Fibroblast of the aortic adventitia (primary cell): ENCODE measurements at places on chromosomes 11 and 22.
A peak's percentile ranks its signal among the peaks of the same experiment; 100 is the strongest.

DNA sequence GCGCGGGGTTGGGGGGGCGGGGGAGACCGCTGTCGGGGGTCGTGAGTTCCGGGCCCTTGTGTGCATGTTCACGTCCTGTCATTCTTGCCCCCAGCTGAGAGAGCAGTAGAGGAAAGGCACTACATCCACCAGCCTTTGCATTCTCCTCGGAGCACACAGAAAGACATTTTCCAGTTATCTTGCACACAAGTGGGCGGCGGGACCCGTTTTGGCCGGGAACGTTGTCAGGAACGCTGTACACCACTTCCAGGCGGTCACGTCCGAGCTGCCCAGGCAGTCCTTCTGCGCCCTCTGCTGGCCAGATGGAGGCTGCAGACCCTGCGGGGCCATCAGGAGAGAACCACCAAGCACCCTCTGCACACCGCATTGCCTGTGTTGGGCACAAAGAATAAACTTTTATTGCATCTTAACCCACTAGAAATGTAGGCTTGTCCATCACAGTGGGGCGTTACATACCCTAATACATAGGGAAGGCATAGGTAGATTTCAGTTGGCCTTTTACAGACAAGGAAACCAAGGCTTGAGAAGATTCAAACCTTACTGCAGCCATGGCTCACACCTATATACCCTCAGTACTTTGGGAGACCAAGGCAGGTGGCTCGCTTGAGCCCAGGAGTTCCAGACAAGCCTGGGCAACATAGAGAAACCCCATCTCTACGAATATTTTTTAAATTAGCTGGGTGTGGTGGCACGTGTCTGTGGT lies 2.8 kb upstream of the CDKN1C start:
- peak; percentile 91 for DNase-seq

DNA sequence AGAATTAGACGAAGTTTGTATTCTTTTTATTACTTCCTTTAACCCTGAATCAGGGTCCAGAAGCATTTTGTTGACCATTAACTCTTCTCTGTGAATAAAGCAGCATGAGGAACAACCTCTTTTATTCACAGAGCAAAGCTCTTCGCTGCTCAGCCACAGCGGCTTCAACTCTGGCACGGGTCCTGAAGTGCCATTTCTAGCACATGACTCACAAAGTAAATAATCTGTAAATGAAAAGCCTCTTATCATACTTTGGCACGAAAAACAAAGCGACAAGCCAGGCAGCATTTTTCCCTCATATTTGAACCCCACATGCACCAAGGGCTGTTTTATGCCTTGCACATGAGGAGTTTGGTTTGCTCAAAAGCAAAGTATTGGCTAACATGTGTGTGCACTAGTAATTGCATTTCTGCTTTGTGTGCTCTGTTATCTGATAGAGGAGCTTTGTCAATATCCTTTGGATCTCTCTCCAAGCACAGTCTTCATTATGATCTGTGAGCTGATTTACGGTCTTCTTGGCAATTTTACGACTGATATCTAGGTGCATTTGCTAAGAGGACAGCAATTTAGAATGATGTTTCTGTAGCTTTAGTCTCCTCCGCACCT lies 33.0 kb upstream of the APOBEC3A start:
- peak; percentile 98 for DNase-seq

DNA sequence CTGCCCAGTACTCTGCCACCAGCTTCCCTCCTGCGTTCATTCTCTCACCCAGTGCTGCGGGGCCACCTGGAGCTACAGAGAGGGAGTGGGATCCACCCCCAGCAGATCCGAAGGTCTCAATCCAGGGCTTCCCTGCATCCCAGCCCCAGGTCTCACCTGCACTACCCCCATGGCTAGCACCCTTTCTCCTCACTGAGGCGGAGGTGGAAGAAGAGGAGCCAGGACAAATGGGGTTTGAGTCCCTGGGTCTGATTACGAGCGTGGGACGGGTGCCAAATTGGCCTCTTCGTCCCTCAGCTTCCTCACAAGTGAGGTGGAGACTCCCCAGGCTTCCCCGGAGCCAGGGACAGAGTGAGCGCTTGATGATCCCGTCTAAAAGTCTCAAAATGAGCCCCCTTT lies 64.2 kb downstream of the NFAM1 start:
- no peak for DNase-seq

DNA sequence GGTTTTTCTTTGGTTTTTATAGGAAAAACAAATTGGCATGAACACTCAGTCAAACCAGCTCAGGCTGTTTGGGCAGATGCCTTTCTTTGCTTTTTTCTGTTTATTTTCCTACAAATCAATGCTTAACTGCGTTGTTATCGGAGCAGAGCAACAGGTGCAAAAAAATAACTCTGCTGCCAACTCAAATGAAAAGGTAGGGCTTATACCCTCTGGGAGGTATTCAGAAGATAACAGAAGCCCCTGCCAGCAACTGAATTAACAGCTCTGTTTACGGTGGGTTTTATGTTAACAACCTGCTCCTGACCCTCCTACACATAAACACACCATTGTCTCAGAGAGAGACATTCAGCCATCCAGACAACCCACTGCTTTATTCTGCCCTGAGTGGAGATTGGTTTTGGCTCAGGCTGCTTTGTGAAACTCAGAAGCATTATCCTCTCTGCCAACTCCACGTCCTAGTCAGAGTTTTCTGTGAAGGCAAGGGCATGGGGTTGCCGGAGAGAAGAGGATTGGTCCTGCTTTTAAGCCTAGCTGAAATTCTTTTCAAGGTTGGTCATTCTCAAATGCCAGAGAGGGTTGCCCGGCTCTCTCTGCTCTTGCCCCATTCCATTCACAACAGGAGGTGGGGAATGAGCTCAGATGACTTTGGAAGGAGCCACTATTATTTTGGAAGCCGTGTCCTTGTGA lies 11.4 kb downstream of the EHF start:
- DNase-seq = no peak

DNA sequence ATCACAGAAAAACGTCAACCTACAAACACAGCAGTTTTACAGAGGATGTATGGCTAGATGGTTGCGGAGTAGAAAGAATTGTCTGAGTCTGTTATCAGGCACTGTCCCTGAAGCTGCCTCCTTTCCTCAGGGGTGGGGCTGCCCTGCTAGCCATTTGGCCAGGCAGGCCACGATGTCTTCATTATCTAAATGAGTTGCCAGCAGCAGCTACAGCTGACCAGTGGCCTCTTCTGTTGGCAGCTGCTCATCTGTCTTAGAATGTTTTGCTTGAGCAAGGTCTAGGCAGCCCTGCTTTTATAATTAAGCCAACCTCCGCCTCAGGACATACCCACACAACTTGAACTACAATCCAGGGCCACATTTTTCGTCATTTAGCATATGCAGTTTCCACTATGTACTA lies 17.5 kb downstream of the SLC6A5 start:
- DNase-seq = no peak

GRCh38 chr11:30260813-30261212 lies 30.0 kb downstream of the FSHB start:
- DNase-seq = no peak

DNA sequence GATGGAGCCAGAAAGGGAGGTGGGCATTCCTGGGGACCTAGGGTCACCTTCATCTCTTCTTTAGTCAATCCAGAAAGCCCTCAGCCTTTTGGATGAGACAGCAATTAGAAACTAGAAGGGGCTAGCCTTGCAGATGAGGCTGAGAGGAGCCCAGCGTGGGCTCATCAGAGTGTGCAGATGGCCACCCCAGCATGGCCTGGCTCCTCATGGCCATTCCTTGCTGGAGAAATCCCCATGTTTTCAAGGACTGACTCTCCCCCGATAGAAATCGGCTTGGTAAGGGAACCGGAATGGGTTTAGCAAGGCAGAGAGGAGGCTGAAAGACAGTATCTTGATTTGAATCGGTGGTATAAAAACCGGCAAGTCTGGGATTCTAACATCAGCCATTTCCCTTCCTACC lies 274.6 kb downstream of the BUD13 start:
- no peak for DNase-seq

DNA sequence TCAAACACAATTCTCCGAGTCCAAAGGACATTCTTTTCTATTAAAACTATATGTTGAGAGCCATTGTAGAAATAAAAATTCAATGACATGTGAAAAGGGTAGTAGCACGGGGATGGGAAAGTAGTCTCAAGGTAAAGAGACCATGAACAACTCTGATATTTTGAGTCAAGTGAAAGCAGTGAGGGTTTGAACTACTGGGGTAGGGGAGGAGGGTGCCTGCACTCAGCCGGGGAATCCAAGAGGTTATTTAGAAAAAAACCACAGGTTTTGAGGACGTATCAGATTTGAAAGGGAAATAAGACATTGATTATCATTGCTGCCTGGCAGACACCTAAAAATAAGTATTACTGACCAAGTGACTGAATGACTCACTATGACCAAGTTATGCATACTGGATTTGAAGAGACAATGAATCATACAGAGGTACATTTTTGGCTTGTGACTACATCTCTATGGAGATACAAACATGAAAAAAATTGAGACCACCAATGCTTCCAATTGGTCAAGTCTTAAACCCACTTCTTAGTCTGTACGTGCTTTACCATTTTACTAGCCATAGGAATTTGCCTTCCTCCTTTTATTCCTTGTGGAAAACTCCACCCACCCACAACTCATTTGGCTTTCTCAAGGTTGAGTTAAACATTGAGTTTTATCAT lies 2.2 kb upstream of the OR52H1 start:
- peak; percentile 67 for DNase-seq

GRCh38 chr22:38782402-38783094 lies 11.4 kb downstream of the DNAL4 start:
- peak; percentile 51 for DNase-seq
